ENCODE measurements at places on chromosomes 11 and 22. TPM values are rescaled to one million over a fixed set of nuclear protein-coding genes. Genes with fewer than 3 reads are reported as not detected.

DNA sequence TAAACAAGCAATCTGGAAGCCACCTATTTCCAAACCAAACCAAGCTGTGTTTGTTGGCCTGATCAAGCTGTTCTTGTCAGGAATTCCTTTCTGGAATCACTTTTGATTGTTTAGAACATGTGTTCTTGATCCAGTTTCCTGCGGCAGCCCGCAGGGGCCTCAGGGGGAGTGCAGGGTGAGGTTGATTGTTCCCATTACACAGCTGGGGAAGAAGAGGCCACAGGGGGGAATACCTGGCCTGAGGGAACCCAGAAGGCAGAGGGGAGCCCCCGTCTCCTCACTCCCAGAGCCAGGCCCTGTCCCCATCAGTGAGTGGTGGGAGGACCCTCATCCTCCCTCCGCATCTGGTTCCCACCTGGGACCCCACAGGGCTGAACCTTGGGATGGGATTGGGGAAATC lies 4.2 kb downstream of the MRGPRD start:
- H3K27ac ChIP-seq, result no peak overlapping the region
- H3K36me3 ChIP-seq, result no peaks in the 10 kb centered on the region
- H3K4me1 ChIP-seq, result no peaks in the 10 kb centered on the region
- no peaks in the 10 kb centered on the region for H3K27me3 ChIP-seq
- no peak for DNase-seq

- no peaks in the 10 kb centered on the region for H3K4me1 ChIP-seq
- H3K36me3 ChIP-seq, result no peaks in the 10 kb centered on the region
- DNase-seq, result no peak
- H3K27me3 ChIP-seq, result no peaks in the 10 kb centered on the region
- H3K4me3 ChIP-seq, result no peak overlapping the region
Measured at GRCh38 chr22:43921370-43921769, 2.2 kb upstream of the PNPLA3 start.

GRCh38 chr22:38828191-38828590 lies 15.6 kb downstream of the NPTXR start:
- peak; percentile 51 for DNase-seq
- no peaks in the 10 kb centered on the region for H3K4me1 ChIP-seq
- no peak overlapping the region for H3K4me3 ChIP-seq
- H3K27ac ChIP-seq, result no peak overlapping the region
- H3K27me3 ChIP-seq, result no peaks in the 10 kb centered on the region
- no peaks in the 10 kb centered on the region for H3K36me3 ChIP-seq

- no peaks in the 10 kb centered on the region for H3K27me3 ChIP-seq
- no peak overlapping the region for H3K27ac ChIP-seq
- H3K4me1 ChIP-seq, result no peaks in the 10 kb centered on the region
- H3K36me3 ChIP-seq, result no peaks in the 10 kb centered on the region
Measured at GRCh38 chr11:132088551-132088950, 718.1 kb downstream of the NTM start.

Gene SEZ6L
- total RNA-seq, result 0.18 TPM

Gene C11orf71
- total RNA-seq, result 4.4 TPM

Gene IGLL1
- not detected for total RNA-seq

Gene MED19
- 8.8 TPM for total RNA-seq

Gene SMC1B
- not detected for total RNA-seq

Data from aorta (tissue), 5 donors.